ENCODE measurements at places on chromosomes 3 and 15.
A peak's percentile ranks its signal among the peaks of the same experiment; 100 is the strongest.

GRCh38 chr3:20669675-20670074, 483.7 kb upstream of the SGO1 start:
- DNase-seq: no peak

- no peak for DNase-seq
Measured at GRCh38 chr3:138007898-138008297, 2.1 kb upstream of the CLDN18 start.

- no peak for DNase-seq
Measured at GRCh38 chr3:177262396-177262795, 65.1 kb upstream of the TBL1XR1 start.

DNA sequence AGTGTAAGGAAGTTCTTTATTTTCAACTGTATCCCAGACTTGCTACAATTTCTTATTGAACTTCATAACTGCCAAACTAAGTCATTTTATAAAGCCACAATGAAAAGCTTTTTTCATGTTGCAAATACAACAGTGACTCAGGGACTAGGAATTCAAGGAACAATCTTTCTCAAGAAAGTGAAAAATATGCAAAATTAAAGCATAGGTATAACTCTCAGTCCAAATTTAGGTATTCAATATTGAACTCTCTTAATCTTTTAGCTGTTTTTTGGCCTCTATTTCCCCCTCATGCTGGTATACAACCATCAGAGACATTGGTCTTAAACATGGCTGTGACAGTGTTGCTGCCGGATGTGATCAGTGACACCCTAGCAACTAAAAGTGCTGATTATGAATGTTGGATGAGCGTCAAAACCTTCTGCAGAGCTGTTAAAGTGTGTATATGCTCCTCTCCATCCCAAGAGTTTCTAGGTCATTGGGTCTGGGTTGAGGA, 476.9 kb downstream of the ZNF385D start:
- DNase-seq: no peak

DNA sequence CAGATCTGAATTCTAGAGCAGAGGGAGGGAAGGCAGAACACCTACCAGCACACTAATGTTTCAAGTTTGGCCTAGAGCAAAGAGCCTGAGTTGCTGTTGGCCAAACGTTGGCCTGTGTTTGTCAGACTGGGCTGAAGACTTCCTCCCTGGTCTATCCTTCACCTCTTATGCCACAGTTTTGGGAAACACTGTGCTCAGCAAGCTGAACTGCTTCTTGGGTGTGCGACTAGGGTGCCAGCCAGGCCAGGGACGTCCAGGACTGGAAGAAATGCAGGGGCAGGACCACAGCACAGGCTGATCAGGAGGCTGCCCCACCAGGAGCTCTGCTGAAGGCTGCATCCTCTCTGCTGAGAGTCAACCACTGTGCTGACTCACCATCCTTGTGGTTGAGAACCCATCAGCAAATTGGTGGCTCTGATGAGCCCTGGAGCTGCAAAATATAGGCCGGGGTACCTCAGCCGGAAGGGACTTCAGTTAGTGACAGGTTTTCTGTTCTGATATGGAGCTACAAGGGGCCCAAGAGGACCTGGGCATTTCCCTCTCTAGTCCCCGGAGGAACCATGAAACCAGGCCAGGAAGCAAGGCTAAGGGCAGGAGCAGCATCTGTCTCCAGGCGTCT, 131.6 kb upstream of the RASGRP1 start:
- DNase-seq: no peak

GRCh38 chr3:184110316-184110725, 13.5 kb downstream of the HTR3E start:
- DNase-seq: no peak

GRCh38 chr15:38817427-38818156, 253.0 kb upstream of the RASGRP1 start:
- DNase-seq: peak; percentile 69

- DNase-seq: no peak
Measured at GRCh38 chr15:41970456-41970855, 1.9 kb downstream of the EHD4 start.

- no peak for DNase-seq
Measured at GRCh38 chr3:1230920-1231319, 138.1 kb downstream of the CNTN6 start.

DNA sequence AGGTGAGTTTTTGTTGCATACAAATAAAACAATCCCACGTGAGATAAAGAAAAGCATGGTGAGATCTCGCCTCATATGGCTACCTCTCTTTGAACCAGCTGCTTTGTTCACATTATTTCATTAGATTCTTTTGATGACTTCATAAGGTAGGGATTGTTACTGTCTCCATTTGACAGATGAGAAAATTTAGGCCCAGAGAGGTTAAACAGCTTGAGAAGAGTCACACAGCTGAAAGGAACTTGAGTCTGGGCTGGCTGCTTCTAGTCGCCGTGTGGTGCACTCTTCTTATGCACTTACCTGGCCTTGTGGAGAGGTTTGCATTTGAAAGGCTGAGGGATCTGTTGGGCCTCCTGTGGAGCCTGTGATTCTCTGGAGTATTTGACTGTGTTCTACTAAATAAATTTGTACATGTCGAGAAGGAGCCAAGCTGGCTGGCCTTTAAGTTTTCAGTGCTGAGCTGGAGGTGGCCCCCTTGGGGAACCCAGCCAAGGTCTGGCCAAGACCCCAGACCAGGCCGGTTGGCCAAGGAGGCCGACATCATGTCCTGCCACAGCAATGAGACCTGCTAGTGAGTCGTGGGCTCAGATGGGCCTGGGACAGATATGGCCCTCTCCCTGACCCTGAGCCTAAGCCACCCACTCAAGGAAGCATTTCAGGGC, 125.1 kb downstream of the SMAD6 start:
- DNase-seq: no peak

DNA sequence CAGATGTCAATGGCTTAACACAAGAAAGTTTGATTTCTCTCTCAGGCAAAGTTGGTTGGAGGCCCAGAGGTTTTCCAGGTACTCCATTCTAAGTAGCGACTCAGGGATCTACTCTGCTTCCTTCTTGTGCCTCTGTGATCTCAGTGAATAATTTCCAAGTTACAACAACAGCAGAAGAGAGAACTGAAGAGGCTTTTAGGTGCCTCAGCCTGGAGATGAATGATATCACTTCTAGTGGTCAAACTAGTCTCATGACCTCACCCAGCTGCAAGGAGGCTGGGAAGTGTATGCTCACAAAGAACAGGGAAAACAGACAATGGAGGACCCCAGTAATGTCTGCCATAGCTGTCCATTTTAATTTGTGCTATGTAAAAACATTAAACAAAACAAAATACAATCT, 4.6 kb upstream of the PRICKLE2 start:
- no peak for DNase-seq

DNA sequence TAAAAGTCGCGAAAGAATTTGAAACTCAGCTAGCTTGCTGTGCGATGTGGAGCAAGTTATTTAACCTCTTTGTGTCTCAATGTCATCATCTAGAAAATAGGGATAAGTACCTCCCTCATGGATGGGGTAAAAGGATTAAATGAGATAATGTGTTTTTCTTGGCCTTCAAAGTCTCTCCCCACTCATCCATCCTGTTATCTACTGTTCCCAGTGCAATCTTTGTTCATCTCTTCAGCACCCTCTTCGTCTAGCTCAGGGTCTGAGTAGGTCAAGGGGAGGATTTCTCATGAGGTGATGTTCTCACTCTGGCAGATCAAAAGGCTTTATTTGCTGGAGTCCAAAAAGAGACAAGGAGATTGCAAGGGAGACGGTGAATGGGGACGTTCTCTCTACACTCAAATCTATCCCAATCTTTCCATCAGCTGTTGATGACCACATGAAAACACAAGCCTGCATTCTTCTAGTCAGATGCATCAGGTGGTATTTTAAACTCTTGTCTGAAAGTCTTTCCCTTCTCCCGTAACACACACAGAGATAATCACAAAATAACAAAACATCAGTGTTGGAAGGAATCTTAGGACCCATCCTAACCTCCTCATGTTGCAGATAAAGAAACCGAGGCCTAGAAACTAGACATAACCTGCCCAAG, 1.3 kb downstream of the MESD start:
- no peak for DNase-seq

- DNase-seq: no peak
Measured at GRCh38 chr3:196423044-196423781, 9.0 kb downstream of the UBXN7 start.

DNA sequence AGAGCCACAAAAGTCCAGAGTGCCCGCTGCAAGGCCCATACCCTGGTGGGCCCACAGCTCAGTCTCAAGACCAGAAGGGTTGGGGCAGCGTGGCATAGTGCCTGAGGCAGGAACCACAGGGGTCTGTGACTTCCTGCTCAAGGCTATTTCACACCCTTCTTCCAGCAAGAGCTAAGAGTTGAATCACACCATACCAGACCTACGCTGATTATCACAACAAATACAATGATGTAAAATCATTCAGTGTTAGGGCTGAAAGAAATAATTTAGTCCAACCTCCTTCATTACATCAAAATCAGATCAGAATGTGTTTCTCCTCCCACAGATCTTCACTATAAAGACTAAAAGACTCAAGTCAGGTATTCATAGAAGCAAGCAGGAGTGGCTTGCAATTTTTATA, 27.8 kb upstream of the ST8SIA2 start:
- no peak for DNase-seq

DNA sequence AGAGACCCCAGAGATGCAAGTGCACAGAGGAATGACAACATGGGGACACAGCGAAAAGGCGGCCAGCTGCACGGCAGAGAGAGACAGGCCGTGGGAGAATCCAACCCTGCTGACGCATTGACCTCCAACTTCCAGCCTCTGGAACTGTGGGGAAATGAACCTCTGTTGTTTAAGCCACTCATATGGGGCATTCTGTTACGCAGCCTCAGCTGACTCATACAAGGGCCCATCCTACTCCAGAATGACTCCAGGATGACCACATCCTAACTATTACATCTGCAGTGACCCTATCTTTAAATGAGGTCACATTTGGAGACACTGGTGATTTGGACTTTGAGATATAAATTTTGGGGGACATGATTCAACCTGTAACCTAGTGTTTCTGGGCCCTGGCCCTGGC, 44.0 kb downstream of the KLF15 start:
- no peak for DNase-seq

- no peak for DNase-seq
Measured at GRCh38 chr15:100812802-100813201, 66.8 kb upstream of the ALDH1A3 start.

GRCh38 chr3:115761927-115762305, 138.6 kb downstream of the GAP43 start:
- DNase-seq: no peak

GRCh38 chr3:134054881-134055280, 25.2 kb upstream of the SLCO2A1 start:
- no peak for DNase-seq

- DNase-seq: no peak
Measured at GRCh38 chr3:123859177-123859576, 25.0 kb downstream of the MYLK start.

- no peak for DNase-seq
Measured at GRCh38 chr3:132285620-132285945, 31.6 kb upstream of the ACP3 start.

DNA sequence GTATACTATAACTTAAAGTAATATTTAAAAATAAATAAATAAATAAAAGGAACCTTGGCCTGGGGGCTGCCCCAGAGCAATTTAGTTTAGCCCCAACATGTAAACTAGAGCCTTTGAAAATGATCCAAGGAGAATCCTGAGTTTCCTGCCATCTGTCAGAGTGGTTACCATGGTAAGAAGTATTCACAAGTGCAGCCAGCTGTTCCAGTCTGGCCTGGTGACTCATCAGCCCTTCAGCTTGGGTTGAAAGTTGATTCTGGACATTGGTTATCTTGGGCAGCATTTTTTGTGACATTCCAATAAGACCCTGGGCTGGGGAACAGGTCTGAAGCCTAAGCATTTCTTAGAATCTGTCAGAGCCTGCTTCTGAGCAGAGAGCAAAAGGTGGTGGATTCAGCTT, 72.7 kb upstream of the LRTM1 start:
- no peak for DNase-seq

- no peak for DNase-seq
Measured at GRCh38 chr3:42369304-42369703, 41.1 kb downstream of the LYZL4 start.

DNA sequence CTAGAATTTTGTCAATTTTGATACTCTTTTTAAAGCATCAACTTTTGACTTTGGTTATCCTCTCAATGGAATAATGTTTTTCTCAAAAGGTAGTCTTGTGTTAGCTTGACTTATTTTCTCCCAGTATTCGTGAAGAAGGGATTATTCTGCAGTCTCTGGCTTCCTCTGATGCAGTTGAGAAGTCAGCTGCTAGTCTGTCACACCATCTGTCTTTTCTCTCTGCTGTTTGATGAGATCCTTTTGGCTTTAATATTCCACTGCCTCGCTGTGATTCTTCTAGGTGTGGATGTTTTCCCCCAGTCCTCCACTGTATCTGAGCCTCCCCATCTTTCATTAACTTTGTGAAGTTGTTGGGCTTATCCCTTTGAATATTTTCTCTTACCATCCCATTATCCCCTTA, 141.0 kb downstream of the WDR72 start:
- DNase-seq: no peak

- no peak for DNase-seq
Measured at GRCh38 chr3:78506581-78507195, 1261.1 kb downstream of the ROBO1 start.

GRCh38 chr3:10366651-10367101, 45.8 kb upstream of the SEC13 start:
- DNase-seq: no peak

DNA sequence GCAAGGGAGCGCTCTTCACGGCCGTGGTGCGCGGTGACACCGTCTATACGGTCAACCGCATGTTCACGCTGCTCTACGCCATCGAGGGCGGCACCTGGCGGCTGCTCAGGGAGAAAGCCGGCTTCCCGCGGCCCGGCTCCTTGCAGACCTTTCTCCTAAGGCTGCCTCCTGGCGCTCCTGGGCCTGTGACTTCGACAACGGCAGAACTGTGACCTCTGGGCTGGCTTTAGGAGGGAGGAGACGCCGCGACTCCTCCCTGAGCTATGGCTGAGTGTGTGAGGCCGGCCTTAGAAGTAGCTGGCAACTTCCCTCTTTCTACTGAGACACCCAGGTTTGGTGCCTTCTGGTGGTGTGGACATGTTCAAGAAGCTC, 1.4 kb downstream of the KBTBD13 start:
- DNase-seq: peak; percentile 27

DNA sequence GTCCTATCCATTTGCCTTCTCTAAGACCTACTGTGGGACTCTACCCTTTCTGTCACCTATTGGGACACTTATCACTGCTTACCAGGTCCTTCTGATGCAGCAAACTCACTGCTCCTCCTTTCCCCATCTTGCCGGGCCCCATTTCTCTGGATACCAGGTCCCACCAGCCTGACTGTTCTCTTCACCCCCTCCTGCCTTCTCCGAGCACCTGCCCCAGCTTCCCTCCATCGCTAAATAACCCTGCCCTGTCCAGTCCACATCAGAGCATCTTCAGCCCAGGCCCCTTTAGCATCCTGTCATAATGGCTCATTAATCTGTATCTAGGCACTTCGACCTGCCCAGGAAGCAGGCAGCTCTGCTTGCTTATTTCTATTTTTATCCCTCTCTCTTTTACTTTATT, 74.7 kb downstream of the CRYGS start:
- no peak for DNase-seq

DNA sequence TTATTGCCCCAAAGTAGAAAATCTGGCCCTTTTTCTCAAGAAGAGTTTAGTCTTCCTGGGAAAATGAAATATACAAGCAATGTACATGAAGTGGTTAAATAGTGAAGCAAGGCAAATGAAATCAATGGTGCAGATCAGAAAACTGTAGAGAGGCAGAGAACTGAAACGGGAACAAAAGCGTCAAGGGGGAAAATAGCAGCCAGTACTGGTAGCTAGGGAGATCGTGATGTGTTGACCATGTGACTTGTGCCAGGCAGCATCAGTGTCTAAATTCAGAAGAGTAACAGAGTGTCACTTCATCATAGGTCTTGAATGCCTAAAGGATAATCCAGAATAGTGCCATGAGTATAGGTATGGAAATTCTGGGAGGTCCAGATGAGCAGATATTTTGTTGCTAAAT, 163.1 kb downstream of the CHL1 start:
- DNase-seq: no peak

Measured in naive thymus-derived CD4-positive, alpha-beta T cell (primary cell).